ENCODE measurements at places on chromosomes 3 and 15.

GRCh38 chr3:25457671-25458419 is 29.8 kb downstream of the RARB start:
- DNase-seq, result no peak

GRCh38 chr3:181719991-181720680 is 8.4 kb downstream of the SOX2 start:
- no peak for DNase-seq

DNA sequence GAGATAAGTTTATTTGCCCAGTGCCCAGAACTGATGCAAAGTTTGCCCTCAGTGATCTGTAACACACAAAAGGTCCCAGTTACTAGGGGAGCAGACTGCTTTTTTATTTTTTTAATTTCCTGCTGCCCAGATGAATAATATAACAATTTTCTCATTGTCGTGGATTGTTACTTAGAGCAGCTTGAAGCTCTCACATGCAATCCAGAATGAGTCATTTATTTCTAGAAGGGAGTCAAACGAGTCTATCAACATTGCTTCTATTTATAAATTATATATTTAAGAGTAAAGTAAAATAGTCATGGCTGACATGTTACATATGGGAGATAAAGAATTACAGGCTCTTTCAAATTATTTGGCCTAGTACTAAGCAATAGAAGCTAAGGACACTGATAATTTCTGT is 41.3 kb downstream of the MEIS2 start:
- no peak for DNase-seq

GRCh38 chr3:37862903-37863815 is 1.5 kb downstream of the CTDSPL start:
- DNase-seq, result no peak

GRCh38 chr3:77065750-77066149 is 25.9 kb downstream of the ROBO2 start:
- DNase-seq, result no peak

- no peak for DNase-seq
These were observed 60.9 kb upstream of the ARL8B start for GRCh38 chr3:5061218-5061569.

DNA sequence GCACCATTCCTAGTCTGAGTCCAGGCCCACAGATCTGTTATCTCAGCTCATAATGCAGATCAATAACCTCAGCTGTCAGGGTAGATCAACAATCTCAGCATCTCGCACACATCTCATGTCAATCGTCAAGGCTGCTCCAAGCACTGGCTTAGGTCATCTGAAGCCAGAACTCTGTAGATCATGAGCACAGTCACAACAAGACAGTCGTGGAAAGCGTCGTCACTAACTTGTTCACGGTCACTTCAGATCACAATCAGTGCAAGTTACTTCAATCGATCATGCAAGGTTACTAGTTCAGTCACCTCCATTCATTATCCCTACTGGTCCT is 71.8 kb downstream of the RBPMS2 start:
- DNase-seq, result no peak

DNA sequence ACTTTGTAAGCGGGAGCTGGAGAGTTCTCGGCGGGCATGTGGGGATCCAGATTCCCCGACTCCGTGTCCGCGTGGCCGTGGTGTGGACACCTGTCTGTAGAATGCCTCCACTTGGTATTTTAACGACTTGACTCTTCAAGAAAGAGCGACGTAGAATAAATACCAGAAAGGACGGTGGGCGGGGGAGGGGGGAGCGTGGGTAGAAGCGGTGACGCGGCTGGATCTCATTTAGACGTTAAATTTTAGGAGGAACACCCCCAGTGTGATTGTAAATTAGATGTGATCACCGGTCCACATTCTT is 620 bp upstream of the PYGO1 start:
- DNase-seq, result no peak

- no peak for DNase-seq
These were observed 49.6 kb downstream of the SPSB4 start for GRCh38 chr3:141100531-141101320.

DNA sequence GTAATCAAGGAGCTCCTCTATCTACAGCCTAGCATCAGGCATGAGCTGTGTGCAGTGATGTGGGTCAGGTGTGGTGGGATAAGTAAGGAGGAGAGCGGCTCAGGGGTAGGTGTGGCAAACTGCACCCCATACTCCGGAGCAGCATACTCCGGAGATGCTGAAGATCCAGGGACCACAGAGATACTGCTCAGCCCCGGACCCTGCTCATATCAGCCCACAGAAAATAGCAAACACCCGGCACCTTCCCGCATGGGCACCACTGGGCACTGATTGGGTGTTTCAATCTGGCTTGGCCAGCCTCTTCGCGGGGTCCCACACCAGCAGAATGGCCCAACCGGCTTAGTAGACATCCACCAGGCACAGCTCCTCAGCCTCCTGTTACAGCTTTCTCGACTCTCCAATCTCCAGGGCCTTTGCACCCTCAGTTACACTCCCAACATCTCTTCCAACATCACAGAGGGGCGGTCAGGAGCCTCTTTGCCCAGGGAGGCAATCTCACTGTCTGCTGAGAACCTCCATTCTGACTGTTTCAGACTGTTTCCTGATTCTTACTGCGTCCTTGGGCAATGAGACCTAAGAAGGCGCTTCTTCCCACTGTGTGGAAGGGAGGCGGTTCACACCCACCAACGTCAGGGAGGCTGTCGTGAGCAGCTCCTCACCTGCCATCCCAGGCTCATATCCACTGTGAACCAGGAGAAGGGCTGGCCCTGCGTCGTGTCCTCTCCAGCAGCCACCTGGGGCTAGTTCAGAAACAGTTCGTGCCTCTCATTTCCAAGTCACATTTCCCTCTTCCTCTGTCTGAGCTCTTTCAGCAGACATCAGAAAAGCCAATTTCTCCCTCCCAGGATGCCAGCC is 59.8 kb downstream of the CAPN7 start:
- DNase-seq, result no peak

All from stimulated activated CD8-positive, alpha-beta memory T cell treated with anti-CD3 and anti-CD28 coated beads, Interleukin-4, amount 100 ng/mL, for 1 hour (primary cell).